ENCODE measurements at places on chromosomes 4 and X.

GRCh38 chr4:1632109-1633104 lies 51.7 kb downstream of the FAM53A start:
- DNase-seq, result no peak

DNA sequence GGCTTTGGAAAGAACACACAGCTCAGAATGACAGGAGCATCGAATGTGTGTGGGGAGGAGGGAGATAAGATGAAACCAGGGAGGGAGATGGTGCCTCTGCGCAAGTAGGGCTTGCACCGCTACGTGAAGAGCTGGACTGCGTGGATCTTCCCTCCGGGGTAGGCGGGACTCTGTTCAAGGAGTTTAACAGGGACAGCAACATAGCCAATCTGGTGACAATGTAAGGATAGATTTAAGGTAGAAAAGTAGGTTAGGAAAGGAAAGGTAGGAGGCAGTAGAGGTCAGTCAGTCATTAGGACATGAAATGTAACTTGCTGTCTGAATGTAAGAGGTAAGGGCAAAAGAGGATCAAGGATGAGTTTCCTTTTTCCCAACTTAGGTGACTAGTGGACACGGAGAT lies 152.5 kb downstream of the DCTD start:
- DNase-seq, result no peak

DNA sequence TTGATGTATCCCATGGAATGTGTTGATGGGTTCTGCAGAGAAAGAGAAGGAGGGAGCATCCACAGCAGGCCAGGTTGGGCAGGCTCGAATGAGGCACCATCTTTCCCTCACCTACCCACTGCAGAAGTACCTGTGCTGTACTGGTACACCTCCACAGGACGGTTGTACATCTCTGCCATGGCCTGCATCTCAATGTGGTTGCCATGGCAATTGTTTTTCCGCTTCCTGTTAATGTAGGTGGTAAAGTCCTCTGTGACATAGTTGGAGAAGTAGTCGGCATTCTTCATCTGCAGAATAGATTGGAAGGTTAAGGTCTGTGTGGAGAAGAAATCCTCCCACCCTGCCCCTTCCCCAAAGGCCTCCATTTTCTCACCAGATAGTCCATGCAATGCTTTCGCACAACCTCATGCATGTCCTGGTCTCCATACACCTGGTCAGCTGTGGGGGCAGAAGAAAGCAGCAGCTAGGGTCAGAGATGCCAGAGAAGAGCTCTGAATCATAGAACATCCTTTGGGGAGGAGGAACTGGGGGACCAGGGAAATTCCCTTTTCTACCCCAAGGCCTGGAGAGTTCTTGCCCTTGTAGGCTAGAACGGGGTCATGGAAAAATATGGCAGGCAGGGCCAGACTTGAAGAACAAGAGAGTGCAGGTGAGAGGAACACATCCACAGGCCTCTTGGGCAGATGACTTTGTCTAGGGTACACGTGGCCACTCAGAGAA lies 15.9 kb upstream of the PIM2 start:
- DNase-seq, result peak; percentile 84

GRCh38 chrX:103549916-103550315 lies 30.6 kb upstream of the RAB40A start:
- DNase-seq, result no peak

GRCh38 chr4:948101-948935 lies 16.1 kb downstream of the TMEM175 start:
- DNase-seq, result no peak

DNA sequence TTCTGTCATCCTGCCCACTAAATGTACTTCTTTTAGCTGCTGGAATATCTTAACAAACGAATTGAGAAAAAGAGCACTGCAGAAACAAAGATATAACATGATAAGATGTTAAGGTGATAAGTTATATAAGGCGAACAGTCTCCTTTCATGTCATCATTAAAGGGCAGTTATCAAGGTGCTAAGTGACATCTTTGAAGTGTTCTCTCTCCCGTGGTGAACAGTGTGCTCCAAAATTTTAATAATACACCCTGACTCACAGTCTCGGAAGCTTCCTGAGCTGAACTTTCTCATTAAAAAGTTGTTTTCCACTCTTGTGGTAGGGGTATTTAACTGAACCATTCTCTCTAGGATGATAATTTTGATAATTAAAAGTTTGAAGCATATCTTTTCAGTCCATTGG lies 61.6 kb downstream of the PLS3 start:
- no peak for DNase-seq
